Caudate nucleus (tissue), 63 donors: ENCODE measurements at places on chromosomes 2 and 18.

GRCh38 chr2:239148495-239149200 is 252.2 kb downstream of the HDAC4 start:
- DNase-seq, result no peak

- DNase-seq, result no peak
These were observed 247.5 kb downstream of the KCNJ3 start for GRCh38 chr2:154945984-154946383.

DNA sequence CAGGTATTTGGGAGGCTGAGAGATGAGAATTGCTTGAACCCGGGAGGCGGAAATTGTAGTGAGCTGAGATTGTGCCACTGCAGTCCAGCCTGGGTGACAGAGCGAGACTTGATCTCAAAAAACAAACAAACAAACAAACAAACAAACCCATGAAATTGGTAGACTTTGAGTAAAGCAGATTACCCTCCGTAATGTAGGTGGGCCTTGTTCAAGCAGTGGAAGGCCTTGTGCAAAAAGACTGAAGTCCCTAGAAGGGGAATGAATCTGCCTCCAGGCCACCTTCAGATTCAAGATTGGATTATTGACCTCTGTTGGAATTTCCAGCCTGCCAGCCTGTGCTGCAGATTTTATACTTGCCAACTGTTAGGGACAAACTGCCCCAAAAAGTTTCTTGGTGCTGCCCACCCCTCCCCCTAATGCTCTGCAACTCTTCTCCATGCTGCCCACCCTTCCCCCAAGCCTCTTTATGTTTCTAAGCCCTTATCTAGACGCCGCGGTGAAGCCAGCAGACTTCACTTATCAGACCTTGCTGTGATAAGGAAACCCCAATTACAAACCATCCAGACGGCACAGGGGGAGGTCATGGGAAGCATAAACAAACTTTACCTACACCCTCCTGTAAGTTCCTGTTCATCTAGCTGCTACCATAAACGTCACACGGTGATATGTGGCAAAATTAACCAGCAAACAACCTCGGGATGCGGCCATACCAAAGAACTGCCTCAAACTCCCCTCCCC is 17.0 kb downstream of the CYP27A1 start:
- no peak for DNase-seq

GRCh38 chr2:183195998-183196409 is 71.8 kb downstream of the NUP35 start:
- DNase-seq, result no peak

GRCh38 chr18:902229-902628 is 2.4 kb upstream of the ADCYAP1 start:
- DNase-seq, result no peak

- DNase-seq, result no peak
These were observed 5.1 kb downstream of the ACTG2 start for GRCh38 chr2:73897934-73898333.

DNA sequence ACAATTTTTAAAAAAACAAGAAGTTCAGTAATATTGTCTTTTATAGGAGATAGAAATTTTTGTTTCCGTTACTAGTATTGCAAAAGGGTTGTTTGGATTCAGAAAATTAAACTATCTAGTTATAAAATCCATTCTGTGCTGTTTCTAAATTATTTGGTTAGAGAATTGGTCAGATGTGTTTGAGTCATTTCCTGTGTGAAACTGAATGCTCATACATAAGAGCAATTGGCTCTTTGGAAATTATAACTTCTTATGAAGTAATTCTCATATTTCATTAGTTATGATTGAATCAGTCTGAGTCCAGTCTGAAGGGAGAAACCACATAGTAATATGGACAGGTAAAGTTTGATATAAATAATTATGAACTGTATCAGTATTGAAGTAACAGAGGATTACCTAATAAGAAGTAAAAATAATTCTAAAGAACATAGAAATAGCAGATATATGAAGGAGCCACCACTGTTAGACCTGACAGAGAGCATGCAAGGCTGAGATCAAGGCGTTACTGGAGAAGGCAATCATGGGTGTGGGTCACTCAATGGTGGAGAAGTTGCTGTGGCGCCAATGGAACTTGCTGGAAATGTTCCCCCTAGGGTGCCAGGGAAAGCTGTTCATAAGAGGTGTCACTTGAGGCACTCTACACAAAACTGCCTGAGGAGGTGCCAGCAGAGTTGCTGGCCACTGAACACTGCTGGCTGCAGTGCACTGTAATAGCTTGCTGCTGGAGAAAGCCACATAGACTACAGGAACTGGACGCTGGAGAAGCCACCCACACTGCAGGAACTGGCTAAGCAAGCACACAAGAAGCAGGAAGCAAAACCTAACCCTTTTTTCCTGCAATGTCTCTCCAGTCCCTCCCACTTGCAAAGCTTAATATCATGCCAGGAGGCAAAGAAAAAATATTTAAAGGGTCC is 18.0 kb upstream of the FAP start:
- DNase-seq, result no peak

GRCh38 chr2:181846399-181847197 is 44.9 kb upstream of the ITPRID2 start:
- no peak for DNase-seq

GRCh38 chr18:58364876-58365528 is 263.9 kb downstream of the ALPK2 start:
- no peak for DNase-seq

DNA sequence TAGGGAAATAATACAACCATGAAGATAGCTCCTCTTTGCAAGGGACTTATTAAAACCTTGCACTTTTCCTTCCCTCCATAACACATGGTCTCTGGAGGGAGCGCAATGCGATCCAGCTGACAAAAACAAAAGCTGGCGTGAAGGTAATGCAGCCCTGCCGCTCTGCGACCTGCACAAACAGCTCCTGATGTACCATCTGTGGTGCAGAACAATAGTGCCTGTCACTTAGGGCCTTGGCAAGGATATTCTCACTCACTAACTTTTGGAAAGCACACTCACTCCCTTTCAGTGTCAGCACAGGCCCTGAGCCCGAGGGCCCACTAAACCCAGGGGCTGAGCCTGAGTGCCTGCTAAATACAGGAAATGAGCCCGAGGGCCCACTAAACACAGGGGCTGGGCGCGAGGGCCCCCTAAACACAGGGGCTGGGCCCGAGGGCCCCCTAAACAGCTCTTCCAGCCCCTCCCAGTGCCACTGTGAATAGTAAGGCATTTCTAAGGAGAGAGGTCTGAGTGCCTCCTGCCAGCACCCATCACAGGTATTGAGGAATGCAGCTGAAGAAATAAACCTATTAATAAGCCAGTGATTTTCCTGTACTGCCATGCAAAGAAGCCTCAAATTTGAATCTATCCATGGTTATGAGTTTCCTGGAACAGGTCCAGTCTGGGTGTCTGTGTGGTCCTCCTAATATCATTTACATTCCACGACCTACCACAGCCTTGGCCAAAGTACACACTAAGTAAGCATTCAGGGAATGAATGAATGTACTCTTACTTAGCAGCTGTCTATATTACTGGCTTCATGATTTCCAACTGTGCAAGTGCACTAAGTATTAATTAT is 9.3 kb downstream of the L3MBTL4 start:
- DNase-seq, result no peak

GRCh38 chr2:237118025-237118424 is 32.3 kb downstream of the COPS8 start:
- no peak for DNase-seq

DNA sequence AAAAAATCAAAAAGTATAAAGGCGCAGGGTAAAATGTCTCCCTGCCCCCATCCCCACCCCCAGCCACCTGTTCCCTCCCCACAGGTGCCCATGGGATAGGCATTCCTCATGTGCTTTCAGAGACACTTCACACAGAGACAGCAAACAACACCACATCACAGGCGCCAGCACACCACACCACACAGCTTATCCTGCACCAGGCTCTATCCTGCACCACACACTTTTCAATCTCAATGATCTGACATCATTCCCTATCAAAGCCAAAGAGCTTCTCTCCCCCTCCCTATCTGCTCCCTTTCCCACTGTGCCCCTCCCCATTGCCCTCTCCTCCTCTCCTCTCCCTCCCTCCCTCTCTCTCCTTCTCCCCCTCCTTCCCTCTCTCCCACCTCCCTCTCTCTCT is 15.5 kb downstream of the FAM178B start:
- no peak for DNase-seq

- DNase-seq, result no peak
These were observed 460.5 kb downstream of the ERBB4 start for GRCh38 chr2:212078103-212078502.

DNA sequence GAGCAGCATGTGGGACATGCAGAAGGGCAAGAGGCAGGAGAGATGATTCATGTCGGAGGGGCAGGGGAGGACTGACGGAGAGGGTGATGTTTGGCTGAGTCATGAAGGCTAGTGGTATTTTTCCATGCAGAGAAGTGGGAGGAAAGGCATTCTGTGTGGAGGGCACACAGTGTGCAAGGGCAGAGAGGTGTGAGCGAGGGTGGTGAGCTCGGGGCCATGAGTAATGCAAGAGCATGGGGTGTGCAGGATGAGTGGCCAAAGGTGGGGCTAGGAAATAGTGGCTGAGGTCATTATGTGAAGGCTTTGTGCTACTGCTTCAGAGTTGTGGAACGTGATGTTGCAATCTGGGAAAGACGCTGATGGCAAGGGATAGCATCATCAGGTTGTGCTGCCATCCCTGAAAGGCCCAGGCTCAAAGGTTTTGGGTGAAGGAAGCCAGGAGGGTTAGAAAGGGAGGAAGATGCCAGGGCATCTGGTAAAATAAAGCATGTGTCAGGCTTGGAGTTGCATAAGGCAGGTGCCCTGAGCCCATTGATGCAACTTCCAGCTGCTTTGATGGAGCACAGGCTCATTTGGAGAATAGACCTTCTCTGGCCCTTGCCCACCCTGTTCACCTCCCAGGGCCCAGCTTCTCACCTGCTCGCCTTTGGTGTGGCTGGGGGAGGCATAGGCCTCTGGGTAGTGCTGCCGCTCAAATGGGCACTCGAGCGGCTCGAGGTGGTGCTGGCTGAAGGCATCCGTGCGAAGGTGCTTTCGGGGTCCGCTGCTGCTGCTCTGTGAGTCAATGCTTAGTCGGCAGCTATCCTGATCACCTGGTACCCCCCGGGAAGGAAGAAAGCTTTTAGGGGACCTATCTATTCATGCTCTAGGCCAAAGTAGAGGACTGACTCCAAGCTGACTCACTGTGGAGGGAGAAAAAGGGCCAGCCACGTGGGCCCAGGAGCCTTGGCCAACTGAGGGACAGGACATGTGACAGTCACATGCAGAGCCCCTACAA is 37.5 kb downstream of the PAX8 start:
- no peak for DNase-seq
